ENCODE measurements at places on chromosomes 5 and 9.

GRCh38 chr5:177100714-177101121, 14.0 kb downstream of the FGFR4 start:
- DNase-seq, result no peak

GRCh38 chr5:9429691-9430215, 116.1 kb downstream of the SEMA5A start:
- no peak for DNase-seq

GRCh38 chr9:134491196-134491835, 150.3 kb upstream of the COL5A1 start:
- no peak for DNase-seq

DNA sequence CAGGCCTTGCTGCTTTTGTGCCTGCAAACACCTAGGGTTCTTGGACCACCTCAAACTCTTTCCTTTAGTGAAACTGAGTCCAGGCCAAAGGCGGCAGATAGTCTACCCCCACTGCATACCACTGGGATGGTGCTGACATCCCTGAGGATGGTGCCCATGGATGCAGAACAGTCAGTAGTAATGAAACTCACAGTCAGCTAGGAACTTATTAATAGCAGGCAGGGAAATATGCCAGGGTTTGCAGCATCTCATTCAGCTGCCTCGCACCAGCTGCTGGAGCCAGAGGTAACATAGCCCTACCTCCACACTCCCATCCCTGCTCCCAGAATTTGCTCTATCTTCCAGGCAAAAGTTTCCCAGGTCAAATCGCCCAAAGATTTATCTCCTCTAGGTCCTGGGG, 189.1 kb downstream of the SREK1 start:
- no peak for DNase-seq

GRCh38 chr9:21616082-21616778, 134.1 kb upstream of the IFNE start:
- DNase-seq, result peak; percentile 81
